HT-29 (cell line): ENCODE measurements at places on chromosomes 2 and 18.

GRCh38 chr2:154914561-154914960 is 216.1 kb downstream of the KCNJ3 start:
- no peak for DNase-seq

DNA sequence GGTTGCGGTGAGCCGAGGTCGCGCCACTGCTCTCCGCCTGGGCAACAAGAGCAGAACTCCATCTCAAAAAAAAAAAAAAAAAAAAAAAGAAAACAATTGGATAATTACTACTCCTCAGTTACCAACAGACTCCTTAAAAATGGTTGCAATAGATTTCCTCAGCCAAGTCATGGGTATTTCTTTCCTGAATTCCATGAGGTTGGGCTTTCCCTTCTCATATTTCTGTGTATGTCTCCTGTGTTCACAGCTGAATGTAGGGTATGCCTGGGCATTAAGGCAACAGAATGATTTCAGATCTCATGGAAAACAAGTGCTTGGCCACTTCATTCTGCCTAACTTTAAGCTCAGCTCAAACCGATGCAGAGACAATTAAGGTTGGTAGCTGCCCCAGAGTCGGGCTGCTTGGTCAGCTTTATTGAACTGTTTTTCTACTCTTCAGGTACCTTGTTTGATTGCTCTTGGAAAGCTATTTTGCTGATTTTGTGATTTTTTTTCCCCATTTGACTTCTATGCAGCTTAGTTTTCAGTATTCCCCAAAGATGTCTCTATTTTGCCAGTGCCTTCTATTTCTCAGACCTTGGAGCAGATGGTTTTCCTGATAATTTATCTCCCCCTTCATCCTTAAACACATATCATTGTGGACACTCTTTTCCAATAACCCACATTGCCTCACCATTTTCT is 24.8 kb downstream of the KIF5C start:
- DNase-seq = no peak

- DNase-seq = no peak
These were observed 360.9 kb upstream of the ZC3H15 start for GRCh38 chr2:186125156-186125555.

GRCh38 chr2:66582987-66583880 is 148.3 kb downstream of the MEIS1 start:
- no peak for DNase-seq

DNA sequence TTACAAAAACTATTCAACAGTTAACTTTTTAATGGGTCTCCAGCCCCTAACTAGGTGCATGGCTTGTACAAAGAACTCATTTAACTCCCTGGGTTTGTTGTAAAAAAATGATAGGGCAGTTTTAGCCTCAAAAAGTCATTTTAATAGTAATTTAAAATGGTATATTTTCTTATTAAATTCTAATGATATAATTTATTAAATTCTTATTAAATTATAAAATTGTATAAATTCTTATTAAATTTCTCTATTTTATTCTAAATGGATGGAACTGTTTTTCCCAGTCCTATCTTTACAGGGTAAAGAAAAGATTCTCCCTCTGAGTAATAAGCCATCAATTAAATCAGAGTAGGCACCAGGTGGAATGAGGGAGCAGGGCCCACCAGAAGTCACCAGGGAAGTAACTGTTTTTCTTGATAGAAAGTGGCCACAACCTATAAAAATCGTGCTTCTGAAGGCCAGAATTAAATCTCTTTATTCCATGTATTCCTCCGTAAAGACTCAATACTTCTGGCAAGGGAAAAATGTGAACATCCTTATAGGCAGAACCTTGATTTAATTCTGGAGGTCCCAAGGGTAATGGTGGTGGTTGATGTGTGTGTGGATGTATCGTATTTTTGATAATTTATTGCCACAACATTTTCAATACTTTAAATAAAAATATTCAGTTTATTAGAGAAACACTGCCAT is 814 bp downstream of the FKBP7 start:
- DNase-seq = no peak

DNA sequence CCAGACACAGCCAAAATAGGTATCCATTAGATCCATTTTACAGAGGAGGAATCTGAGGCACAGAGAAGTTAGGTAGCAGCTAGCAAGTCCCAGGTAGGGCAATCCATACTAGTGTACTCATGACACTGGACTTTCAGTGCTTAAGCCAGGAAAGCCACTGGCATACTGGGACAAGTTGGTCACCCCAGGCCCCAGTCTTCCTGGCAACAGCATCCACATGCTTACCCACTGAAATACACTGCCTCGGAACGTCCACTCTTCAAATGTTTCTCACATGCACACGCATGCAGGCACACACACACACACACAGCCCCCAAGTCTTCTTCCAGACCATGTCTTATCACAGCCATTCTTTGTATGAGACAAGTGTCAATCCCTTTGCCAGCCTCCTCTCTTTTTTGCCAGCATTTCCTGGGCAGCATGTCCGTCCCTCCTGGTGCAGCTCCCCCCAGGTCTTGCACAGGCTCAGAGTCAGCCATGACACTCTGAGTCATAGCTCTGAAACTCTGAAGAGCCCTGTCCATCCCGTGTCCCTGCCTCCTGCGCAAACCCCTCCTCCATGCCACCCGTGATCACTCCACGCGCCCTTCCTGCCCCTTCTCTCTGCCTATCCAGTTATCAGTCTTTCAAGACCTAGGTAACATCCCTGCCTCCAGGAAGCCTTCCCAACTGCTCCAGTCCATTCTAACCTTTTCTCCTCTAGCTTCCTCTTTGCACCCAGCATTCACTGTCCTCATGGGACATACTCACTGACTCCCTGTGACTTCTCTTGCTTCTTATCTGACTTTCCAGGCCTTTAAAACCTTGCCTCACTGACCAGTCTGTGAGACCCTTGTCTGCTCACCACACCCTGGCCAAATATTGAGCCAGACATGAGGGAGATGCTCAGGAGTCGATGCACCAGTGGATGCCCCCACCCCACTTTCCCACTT is 10.9 kb upstream of the TEX261 start:
- no peak for DNase-seq

DNA sequence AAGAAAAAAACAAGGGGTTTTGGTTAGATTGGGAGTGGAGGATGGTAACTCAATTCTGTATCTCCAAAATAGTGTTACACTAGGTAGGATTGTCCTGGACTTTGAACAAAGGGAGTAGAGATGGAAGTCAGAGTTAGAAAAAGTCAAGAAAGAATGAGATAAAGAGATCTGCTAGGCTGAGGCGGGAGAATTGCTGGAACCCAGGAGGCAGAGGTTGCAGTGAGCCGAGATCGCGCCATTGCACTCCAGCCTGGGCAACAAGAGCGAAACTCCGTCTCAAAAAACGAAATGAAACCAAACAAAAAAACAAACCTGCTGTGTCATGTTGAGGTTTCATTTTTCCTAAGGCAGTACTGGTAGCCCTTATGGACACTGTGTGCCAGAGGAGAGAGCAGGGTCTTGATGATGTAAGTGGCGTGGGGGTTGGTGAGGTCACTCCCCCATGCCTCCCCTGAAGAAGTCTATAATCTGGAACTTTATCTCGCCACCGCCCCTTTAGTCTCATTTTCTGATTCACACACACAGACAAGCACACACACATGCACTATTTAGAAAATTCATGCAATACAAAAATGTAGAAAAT is 10.5 kb downstream of the DRC1 start:
- DNase-seq = no peak

DNA sequence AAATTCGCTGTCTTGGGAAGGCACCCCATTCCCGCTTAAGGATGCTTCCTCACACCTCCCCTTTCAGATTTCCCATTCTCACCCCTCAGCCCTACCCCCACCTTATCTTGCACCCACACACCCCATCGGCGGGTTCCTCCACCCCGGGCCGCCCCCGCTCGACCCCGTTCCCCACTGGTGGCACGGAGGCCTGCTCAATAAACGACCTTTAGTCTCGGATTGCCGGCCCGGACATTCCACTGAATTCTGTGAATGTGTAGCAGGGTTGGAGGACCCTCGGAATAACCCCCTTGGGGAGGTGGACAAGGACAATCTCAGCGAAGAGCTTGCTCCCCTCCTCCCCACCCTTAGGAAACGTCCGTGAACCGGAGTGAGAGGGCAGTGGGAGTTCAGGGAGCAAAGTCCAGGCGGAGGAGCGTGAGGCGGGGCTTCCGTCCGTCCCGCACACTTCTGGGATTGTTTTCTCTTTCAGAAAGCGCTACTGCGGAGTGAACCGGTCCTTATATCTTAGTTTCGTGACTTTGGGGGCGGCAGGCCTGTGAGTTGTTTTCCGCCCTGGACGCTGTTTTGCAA is 2.8 kb upstream of the LBX2 start:
- DNase-seq = peak; percentile 59

- no peak for DNase-seq
These were observed 17.3 kb upstream of the RNF152 start for GRCh38 chr18:61910101-61910500.

DNA sequence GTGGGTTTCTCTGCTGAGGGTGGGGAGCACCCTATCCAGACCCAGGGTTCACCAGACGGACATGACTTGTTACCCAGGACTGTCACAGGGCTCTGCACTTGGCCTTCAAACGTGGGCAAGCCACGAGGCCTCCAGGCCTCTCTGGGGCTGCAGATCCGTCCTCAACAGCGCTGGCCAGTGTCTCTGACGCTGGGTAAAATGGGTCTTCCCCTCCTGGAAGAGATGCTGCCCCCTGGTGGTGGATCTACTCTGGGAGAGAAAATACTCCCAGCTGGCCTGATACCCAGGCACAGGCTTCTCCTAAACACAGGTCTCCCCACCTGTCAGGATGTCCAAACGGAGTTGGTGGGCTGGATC is 3.7 kb downstream of the GPR17 start:
- peak; percentile 93 for DNase-seq

DNA sequence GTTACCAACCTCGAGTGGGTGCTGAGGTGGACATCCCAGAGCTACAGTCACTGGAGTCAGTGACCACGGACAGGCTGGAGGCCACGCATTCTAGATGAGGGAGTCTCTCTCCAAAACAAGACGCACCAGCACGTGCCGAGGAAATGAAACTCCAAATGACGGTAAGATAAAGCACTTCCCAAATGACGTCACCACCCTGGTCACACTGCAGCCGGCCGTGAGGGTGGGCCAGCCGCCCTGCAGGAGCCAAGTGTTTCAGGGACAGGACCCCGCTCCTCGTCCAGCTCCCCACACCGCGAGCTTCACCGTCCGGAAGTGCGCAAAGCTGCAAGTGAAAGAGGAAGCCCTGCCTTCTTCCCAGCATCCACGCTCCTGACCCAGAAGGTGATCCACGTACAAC is 99.4 kb downstream of the ZNF516 start:
- no peak for DNase-seq

GRCh38 chr2:49837561-49838293 is 683.4 kb upstream of the FSHR start:
- DNase-seq = no peak

- peak; percentile 89 for DNase-seq
These were observed 89.7 kb downstream of the SPTBN1 start for GRCh38 chr2:54545702-54546450.

DNA sequence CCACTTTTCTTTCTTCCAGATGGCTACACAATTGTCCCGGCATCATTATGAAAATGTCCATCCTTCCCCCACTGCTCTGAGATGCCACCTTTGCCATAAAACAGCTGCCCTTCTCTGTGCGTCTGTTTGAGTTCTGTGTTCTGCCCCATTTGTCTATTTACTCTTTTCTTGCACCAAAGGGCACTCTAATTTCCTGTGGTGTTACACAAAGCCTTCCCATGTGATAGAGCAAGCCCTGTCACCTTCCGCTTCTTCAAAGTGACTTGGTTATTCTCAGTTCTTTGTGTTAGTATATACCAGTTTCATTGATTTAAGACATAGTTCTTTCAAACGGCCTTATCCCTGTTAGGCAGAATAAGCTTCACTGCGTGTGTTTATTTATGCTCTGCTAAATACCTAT is 84.1 kb downstream of the FBXO15 start:
- DNase-seq = no peak

DNA sequence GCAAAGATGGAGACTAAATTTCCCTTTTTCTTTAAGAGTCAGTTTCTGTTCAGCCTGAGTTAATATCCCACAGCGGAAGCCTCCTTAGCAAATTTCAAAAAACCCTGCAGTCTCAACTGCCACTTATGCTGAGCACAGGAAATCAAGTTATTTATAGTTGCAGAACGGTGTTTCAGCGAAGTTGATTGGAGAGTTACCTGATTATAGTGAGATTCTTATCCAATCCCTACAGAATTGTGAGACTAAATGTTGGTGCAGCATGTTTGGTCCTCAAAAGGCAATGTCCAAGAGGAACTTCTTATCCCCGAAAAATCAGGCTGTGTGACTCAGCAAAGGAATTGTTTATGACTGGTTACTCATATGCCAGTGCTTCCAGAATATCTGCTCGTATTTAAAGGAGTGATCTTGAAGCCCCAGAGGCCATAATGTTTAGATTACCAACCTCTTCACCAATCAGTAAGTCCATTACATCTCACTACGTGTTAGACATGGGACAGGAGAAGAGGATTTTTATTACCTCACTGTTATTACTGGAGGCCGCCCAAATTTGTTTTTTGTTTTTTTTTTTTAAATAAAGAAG is 67.9 kb downstream of the LRRFIP1 start:
- DNase-seq = peak; percentile 66

GRCh38 chr2:4246364-4247131 is 543.2 kb downstream of the DCDC2C start:
- DNase-seq = no peak

- DNase-seq = no peak
These were observed 236.8 kb downstream of the NCKAP5 start for GRCh38 chr2:133331436-133331835.

DNA sequence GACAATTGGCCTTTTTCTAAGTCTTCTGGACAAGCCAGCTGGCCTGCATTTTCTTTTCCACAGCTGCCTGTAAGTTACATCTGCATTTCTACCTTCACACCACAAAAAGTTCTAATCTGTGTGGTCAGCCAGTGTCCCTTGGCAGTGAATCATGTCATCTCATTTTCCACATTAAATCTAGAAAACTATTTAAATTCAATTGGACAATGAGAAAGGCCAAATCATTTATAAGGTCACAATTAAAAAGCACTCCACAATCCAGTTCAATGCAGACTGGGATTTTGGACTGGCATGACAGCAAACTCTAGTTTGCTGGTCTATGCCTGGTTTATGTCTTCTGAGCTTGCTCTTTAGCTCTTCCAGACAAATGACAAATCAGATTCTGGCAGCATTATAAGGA is 494.2 kb upstream of the SPHKAP start:
- no peak for DNase-seq

GRCh38 chr18:59470561-59471121 is 111.6 kb upstream of the LMAN1 start:
- no peak for DNase-seq

GRCh38 chr2:133953524-133953923 is 300.3 kb upstream of the MGAT5 start:
- no peak for DNase-seq

- no peak for DNase-seq
These were observed 137.3 kb downstream of the DTNA start for GRCh38 chr18:34847408-34847807.

GRCh38 chr2:161414042-161415033 is 1.8 kb upstream of the TBR1 start:
- peak; percentile 58 for DNase-seq

DNA sequence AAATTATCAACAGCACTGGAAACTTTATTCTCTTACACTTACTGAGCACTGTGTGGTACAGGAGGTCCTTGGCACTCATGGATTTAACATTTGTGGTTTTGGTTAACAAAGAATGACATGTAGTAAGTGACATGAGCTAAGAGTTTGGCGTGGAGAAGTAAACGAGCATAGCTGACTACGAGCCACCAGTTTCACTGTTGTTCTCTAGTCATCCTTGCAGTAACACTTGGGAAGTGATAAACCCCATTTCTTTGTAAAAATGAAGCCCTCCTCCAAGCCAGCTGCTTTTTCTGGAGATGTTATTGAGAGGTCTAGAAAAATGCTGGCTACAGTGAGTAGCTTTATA is 32.7 kb downstream of the QPCT start:
- no peak for DNase-seq
